ENCODE measurements at places on chromosomes 5 and 9.

DNA sequence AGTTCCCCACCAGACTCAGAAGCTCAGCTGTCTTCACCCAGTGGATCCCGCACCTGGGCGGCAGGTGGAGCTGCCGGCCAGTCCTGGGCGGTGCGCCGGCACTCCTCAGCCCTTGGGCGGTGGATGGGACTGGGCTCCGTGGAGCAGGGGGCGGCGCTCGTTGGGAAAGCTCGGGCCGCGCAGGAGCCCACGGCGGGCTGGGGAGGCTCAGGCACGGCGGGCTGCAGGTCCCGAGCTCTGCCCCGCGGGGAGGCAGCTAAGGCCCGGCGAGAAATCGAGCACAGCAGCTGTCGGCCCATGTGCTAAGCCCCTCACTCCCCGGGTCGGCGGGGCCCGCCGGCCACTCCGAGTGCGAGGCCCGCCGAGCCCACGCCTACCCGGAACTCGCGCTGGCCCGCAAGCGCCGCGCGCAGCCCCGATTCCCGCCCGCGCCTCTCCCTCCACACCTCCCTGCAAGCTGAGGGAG lies 560.0 kb downstream of the BRINP1 start:
- no peak for DNase-seq

DNA sequence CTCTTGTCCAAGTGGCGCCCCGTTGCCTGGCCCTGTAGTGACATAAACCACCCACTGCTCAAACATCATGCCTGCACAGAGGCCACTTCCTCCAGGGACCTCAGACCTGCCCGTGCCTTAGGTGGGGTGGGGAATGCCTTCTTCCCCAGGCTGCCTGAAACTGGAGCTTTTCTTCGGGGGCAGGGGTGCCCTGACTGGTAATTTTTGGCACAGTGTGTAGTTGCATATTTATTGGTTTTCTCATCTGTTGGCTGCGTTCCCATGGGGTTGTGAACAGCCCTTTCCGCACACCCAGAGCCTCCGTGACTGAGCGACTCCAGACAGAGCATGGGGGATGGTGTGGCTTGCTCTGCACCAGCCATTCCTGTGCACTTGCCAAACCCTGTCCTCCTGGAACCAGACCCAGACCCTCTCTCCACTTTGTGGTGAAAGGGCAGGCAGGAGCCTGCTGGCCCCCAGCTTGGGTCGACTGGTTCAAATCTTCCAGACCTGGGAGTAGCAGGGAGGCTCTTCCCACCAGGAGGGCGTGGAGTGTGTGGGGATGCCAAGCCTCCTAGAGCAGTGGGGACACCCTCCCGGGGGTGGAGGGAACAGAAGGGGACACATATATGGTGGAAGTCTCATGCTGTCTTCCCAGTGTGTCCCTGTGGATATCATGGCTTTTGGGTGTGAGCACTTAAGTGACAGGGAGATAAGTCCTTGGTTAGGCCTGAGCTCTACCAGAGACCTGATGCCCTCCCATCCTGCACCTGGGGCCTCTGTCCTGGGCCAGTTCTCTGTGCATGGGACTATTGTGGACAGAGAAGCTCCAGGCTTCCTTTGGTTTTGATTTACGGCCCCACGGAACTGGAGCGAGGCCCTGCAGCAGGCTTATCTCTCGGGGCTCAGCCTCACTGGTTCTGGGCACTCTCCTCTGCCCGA lies 39.6 kb downstream of the WNK2 start:
- no peak for DNase-seq

GRCh38 chr9:93467062-93467416 lies 13.7 kb upstream of the FAM120AOS start:
- no peak for DNase-seq

- DNase-seq: no peak
Observed at GRCh38 chr9:83036043-83036442, 26.9 kb downstream of the RASEF start.

DNA sequence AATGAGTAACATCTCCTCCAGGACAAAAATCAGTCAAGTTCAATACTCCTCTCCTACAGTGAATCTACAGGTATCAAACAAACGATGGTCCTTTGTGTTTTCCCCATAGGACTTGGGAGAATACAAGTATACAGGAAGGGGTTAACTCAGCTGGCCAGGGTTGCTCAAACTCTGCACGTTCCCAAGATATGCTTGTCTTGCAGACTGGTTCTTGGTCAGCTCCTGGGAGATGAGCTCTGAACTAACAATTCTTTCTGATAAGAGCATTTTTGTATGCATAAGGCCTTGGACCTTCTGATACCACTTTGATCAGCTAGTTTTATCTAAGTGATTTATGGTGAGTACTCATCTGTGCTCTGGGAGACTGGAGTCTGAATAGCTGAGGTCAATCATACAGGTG lies 42.1 kb downstream of the LOX start:
- DNase-seq: no peak

DNA sequence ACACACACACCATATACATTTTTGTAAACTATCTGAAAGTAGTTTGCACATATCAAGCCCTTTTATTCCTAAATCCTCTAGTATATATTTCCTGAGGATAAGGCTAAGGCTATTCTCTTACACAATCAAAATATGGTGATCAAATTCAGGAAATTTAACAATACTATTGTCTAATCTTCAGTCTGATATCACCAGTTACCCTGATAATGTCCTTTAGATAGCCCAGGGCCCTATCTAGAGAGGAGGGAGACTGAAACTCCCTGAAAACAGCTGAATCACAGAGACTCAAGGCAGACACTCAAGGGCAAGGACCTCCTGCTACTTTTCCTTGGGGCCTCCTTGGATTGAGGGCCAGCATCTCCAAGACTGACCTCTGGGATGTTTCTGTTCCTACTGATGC lies 30.4 kb downstream of the PTTG1 start:
- no peak for DNase-seq

DNA sequence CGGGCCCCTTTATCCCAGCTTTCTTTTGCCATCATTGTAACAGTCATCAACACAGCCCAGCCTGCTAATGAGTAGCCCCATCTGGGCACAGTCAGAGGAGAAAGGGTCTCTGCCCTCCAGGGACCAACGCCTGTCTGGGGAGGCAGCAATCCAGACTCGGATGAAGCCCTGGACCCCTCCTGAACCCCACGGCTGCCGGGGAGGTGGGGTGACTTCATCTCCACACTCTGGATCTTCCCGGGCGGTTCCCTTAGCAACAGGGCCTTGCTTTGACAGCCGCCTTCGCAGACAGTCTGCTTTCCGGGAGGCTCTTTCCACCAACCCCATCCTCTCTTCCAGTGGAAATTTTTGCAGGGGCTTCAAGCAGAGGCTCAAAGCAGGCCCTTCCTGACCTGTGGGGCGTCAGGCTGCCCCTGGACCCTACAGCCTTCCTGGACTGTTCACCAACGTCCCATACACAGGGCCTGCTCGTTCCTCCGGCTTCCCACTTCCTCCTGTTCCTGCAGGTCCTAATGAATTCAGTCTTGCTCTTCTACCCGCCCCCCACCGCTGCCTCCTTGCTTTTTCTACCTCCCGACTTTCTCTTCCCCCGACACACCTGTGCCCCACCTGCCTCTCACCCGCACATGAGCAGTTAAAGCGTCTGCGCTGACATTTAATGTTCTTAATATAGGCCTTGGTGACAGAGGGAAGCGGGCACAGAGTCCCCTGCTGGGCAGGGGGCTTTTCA lies 161.7 kb upstream of the MVB12B start:
- no peak for DNase-seq

Data from stimulated activated CD4-positive, alpha-beta T cell treated with anti-CD3 and anti-CD28 coated beads, Interleukin-4, amount 100 ng/mL, for 4 hours (primary cell).